ENCODE measurements at places on chromosomes 4 and X.

DNA sequence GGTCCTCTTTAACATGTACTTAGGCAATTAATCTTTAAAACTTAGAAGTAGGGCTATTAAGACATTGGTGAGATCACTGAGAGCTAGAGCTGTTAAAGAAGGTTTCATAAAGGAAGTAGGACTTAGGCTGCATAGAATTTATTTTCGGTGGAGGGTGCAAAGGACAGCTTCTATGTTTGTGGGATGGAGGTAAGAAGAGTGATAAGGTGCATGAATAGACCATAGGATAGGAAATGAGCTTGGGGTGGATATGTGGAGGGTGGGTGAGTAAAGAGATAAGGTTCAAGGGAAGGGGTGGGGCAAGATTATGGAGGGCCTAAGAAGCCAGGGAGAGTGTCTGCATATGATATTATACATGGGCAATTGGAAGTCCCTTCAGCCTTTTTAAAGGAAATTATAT, 15.9 kb downstream of the RTL9 start:
- no peak for DNase-seq

GRCh38 chrX:115030625-115031024, 13.2 kb upstream of the IL13RA2 start:
- peak; percentile 53 for DNase-seq

GRCh38 chrX:46941341-46941740, 29.1 kb downstream of the JADE3 start:
- no peak for DNase-seq

DNA sequence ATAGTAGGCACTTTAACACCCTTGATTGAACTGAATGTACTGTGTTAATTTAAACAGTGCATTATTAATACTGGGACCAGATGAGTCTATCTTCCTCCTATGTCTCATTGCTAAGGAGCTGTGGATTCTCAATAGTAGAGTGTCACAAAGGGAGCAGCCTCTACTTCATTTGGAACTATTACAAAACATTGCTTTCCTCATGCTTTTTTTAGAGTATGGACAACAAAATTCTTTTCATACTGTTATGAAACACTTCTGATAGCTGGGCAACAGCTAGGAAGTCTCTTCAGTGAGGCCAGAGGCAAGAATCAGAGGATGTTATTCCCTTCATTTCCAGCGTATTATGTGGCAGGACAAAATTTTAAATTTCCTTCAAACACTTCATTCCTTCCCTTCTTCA, 160.8 kb downstream of the FBXO8 start:
- no peak for DNase-seq

- DNase-seq = no peak
Measured at GRCh38 chr4:90745176-90745575, 618.0 kb downstream of the CCSER1 start.

GRCh38 chrX:2521927-2522386, 21.2 kb upstream of the DHRSX start:
- DNase-seq = no peak

DNA sequence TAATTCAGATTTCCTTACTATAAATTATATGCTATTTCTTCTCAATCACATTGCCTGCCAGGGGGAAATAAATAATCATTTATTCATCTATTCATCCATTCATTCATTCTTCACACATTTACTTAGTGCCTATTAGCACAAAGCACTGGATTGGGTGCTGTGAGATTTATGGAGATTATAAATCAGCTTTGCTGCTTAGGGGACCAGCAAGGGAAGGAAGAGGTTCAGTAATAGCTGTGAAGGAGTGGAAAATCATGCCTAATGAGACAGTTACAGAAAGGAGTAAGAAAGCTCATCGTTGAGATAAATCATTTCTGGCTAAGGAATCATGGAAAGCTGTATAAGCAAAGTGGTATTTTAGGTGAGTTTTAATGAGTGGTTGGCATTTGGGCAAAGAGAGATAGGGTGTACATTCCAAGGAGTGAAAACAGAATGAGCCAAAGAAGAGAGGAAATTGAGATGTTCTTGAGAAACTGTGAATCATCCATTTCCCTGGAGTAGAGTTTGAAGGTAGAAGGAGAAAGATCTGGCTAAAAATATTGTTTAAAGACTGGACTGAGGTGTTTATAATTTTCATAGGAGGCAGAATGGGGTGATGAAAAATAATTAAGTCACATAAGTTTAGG, 9.6 kb downstream of the ARSJ start:
- no peak for DNase-seq

- no peak for DNase-seq
Measured at GRCh38 chr4:15695729-15696128, 7.1 kb upstream of the BST1 start.

GRCh38 chr4:8544741-8545438, 35.3 kb upstream of the GPR78 start:
- DNase-seq = no peak

- no peak for DNase-seq
Measured at GRCh38 chr4:159035570-159035969, 67.3 kb upstream of the RAPGEF2 start.

DNA sequence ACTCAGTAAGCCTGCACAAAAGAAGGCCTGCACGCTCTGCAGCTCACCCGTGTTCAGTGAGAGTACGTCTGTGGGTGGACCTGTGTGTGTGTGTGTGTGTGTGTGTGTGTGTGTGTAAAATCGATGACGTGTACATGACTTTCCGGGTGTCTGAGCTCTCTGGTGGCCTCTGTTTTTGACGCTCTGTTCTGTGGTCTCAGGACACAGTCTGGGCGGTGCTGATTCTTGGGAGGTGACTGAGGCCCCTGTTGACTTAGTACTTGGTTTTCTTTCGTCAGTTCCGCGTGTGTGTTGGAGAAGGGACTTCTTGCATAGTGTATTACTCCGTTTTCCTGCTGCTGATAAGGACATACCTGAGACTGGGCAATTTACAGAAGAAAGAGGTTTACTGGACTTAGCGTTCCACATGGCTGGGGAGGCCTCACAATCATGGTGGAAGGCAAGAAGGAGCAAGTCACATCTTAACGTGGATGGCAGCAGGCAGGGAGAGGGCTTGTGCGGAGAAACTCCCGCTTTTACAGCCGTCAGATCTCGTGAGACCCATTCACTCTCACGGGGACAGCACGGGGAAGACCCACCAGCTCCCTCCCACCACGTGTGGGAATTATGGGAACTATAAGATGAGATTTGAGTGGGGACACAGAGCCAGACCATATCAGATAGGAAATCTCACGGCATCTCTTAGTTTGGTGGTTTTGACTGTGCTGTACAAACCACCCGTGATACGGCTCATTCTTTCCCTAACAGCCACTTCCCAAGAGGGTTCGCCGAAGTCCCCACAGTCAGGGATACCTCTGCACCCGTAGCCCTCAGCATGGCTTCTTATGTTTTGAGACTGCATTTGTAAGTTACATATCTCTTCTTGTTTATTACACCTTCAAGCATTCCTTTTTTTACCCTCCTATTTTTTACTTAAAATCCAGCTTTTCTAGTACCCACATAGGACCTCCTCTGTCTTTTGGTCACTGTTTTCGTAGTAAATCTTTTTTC, 24.5 kb downstream of the UVSSA start:
- DNase-seq = no peak

DNA sequence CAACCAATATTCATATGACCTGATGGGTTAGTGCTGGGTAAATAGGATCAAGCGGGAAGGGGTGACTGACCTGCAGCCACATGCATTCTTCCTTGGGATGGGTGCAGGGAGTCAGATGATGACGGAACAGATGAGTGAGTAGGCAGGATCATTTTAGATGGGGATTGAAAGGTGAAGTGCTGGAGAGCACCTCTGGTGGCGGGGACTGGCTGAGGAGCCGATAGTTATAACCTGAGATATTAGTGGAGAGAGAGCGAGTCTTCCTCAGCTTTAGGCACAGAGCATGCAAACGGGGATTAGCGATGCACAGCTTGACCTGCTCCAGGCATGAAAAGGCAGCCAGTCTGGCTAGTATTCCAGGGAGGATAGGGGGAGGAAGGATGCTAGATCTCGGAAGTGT, 99.1 kb downstream of the AFF1 start:
- DNase-seq = no peak

DNA sequence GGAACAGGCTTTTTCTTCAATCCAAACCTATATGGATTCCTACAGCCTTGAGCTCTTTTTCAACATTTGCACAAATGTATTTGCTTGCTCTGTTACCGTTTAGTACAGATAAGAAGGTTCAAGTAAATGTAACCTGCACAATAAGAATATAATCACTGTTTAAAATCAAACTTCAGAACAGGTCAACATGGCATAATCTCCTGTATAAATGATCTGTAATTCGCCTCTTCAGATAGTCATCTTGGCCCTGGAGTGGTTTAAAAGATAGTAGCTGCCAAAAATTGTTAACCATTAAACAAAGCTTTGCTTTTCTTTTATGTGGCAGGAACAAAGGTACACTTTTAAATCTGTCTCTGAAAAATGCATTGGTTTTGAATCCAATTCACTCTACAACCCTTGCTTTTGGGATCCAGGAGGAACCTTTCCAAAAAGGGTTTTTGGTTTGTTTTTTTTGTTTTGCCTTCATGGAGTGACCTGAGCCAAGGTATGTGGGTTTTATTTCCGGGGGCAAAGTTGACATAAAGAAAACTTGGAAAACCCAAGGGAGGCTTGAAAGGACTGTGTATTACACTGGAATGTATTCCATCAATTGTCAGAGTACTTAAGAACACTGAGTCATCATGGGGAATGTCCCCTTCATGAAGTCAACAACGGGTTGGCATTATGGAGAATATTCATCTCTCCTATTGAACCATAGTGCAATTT, 210.4 kb upstream of the HCCS start:
- no peak for DNase-seq

DNA sequence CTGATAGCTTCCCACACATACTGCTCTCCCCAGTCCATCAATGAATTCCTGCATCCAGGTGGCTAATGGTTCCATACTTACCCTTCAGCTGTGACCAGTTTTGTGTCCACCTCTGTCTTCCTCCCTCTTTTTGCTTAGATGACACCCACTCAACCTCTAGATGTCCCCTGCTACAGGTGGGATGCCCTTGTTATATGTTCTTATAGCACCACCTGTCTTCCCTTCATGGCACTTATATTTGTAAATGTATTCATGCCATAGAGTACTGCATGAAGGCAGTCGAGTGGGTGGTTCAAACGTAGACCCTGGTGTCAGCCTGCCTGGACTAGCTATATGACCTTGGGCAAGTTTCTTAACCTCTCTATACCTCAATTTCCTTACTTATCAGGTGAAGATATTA, 6.5 kb upstream of the USP46 start:
- no peak for DNase-seq

DNA sequence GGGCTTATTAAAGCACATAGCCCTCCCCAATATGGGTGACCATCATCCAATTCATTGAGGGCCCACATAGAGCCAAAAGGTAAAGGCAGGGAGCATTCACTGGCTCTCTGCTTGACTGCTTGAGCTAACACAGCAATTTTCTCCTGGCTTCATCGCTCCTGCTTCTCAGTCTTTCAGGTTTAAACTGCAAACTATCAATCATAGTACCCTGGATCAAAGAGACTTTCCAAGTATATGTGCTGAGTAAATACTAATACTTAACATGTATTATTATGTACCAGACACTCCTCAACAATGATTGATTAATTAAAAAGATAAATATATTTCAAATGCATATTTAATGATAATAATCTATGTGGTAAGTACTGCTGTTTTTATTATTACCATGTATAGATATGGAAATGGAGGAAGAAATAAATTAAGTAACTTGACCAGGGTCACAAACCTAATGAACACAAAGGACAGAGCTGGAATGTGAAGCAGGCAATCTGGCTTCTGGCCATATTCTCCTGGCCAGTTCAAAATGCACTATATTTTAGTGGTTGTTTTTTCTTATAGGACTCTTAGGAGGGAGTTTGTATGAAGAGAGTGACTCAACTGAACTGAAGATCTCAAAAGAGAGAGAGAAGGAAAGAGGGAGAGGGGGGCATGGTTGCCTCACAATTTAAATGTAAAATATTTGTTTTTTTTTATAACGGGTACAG, 1197.3 kb downstream of the TECRL start:
- no peak for DNase-seq

DNA sequence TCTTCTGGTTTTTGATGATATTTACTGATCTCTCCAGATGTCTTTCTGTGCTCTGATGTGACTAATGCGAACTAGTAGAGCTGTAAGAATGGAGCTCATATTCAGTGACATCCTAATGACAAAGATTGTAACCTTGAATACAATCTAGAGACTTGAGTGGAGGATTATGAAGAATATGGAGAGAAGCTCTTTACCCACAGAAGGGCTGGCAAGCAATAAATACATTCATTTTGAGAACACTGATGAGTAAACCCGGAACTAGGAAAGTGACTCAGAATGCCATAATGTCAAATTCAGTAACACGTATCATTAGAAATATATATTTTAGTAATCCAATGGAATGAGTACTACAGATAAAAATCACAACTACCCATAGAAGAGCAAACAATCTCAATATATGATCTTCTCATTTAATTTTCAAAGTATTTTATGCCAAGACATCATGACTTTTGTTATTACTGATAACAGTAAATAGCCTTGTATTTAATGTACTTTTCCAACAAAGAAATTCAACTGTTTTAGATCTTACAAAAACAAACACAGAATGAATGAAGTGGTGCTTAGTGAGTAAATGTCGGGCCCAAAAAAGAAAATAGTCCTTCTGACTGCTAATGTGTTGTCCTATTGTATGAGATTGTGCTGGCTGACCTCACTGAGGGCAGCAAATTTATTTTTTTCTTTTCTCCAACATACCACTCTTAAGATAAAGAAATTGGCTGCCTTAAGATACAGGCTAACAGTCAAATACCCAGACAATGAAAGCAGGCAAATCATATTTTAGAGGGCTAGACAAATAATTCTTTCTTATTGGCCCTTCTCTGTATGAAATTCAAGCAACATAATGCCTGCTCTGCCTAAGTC, 49.2 kb upstream of the HDAC8 start:
- DNase-seq = no peak

GRCh38 chr4:162347842-162348213, 184.0 kb upstream of the FSTL5 start:
- no peak for DNase-seq

GRCh38 chrX:130885996-130886395, 17.0 kb downstream of the ENOX2 start:
- no peak for DNase-seq

- no peak for DNase-seq
Measured at GRCh38 chrX:9102956-9103355, 69.0 kb upstream of the FAM9B start.

DNA sequence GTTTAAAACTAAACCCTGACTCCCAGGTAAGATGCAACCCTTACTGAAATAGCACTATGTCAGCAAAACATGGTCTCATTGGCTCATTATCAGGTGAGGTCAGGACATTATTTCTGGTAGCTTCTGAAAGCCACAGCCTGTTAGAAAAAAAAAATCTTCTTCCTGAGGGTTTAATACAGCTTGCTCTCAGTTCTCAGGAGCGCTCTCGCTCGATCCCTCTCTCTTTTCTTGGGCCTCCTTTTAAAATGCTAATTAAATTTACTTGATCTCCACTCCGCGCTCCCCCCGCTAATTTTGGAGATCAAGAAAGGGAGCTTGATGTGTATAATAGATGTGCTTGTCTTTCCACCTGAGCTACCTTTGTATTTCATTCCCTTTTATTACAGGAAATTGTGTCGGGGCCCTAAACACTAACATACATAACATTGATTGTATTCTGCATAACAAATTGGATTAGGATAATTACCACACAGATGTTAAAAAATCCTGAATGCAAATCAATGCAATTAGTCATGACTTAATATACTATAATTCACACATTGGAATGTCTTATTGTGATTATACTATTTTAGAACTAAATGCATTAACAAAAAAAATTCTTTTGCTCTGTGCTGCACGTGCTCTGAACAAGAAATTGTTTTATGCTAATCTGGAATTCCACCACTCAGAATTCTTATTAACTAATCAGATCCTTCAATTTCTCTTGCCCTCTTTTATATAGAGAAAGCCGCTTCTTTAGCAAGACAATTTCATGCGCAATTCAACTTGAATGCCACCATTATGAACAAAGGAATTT, 101.6 kb upstream of the TEX13D start:
- no peak for DNase-seq
